ENCODE measurements at places on chromosomes 2 and 18.
A peak's percentile ranks its signal among the peaks of the same experiment; 100 is the strongest.

GRCh38 chr18:635171-635570 lies 22.3 kb upstream of the TYMS start:
- no peak for DNase-seq

DNA sequence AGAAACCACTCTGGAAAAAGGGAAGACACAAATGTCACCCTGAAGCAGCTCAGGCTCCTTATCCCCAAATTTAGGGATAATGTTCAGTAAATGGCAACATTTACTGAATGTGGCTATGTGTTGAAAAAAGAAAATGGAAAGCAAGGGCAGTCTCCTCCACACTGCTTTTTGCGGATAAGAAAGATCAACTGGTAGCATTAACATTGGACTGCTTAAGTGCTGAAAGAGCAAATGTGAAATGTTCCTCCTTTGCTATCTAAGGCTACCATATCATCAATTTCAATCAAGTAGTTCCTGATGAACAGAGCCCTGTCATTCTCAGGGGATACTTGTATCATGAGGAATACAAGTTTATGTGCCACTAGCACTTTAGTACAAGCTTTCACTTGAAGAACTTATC lies 12.5 kb downstream of the FBXO11 start:
- no peak for DNase-seq

GRCh38 chr2:136422512-136422911 lies 304.6 kb upstream of the CXCR4 start:
- no peak for DNase-seq

DNA sequence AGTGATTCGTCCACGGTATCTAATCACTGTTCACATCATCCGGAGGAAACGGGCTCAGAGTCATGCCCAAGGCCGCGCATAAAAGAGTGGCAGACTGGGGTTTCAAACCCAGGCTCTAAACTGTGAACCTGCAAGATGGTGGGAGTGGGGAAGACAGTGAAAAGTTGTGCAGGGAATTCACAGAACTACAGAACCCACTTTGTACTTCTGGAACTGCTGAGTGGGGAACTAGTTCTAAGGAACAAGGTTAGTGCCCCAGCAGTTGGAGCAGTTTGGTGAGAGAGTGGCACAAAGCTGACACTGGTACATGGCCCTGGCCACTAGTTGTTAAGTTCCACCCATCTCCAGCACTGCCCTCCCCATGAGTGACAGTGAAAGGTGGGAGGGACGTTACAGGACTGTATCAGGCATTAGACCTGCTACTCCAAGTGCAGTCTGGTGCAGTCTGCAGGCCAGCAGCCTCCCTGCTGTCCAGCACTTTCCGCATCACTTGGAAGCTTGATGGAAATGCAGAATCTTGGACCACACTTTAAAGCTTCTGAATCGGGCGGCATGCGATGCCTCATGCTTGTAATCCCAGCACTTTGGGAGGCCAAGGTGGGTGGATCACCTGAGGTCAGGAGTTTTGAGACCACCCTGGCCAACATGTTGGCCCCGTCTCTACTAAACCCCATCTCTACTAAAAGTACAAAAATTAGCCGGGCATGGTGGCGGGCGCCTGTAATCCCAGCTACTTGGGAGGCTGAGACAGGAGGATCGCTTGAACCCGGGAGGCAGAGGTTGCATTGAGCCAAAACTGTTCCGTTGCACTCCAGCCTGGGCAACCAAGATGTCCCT lies 47.3 kb downstream of the C2orf42 start:
- peak; percentile 66 for DNase-seq

GRCh38 chr2:10407841-10408648 lies 40.1 kb downstream of the ODC1 start:
- DNase-seq, result peak; percentile 77
